ENCODE measurements at places on chromosomes 6 and 20. TPM values are rescaled to one million over a fixed set of nuclear protein-coding genes. Genes with fewer than 3 reads are reported as not detected.
A peak's percentile ranks its signal among the peaks of the same experiment; 100 is the strongest.

DNA sequence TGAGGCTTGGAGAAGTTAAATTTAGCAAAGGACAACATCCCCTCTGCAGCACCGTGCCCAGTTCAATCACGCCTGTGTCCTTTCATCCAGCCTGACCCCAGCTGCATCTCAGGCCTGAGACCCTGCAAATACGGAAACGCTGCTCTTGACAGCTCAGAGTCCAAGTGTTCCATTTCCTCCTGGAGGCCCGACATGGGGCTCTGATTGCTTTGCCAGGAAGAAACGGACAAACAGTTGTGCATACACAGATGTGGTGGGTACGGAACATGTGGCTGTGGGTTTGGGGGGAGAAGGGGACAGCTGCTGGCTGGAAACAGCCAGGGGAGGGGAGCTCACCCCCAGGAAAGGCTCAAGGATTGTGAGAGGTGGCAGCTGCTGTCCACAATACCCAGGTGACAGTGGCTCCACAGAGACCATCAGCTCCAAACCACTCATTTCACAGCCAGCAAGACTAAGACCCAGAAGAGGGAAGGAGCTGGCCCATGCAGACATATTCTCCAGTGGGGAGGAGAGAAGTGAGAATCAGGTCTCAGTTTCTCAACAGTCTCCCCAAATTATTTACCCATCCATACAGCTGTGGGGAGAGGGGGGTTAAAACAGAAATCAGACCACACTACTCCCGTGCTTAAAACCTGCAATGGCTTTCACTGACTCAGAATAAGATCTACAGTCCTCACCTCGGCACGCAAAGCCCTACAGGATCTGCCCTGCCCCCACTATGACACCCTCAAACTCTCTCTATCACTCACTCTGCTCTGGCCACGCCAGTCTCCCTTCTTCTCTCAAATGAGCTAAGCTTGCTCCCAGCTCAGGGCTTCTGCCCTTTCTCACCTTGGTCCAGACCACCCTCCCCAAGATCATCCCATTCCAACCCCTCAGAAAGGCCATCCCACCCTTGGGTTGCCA lies 89.1 kb downstream of the PREX1 start:
- no peak for DNase-seq

GRCh38 chr6:11752360-11752759 lies 26.2 kb downstream of the ADTRP start:
- no peak for DNase-seq

- no peak for DNase-seq
Observed at GRCh38 chr20:19832875-19833274, 74.8 kb downstream of the RIN2 start.

DNA sequence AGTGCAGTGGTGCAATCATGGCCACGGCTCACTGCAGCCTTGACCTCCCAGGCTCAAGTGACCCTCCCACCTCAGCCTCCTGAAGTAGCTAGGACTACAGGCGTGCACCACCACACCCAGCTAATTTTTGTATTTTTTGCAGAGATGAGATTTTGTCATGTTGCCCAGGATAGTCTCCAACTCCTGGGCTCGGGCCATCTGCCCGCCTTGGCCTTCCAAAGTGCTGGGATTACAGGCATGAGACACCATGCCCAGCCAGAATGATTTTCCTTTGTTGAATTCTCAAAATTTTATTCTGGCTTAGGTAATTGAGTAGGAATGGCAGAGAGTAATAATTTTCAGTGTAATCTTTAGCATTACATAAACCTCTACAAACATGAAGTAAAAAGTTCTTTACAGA lies 37.1 kb downstream of the SLC16A10 start:
- DNase-seq, result no peak

WFDC10B gene
- total RNA-seq, result not detected

DNA sequence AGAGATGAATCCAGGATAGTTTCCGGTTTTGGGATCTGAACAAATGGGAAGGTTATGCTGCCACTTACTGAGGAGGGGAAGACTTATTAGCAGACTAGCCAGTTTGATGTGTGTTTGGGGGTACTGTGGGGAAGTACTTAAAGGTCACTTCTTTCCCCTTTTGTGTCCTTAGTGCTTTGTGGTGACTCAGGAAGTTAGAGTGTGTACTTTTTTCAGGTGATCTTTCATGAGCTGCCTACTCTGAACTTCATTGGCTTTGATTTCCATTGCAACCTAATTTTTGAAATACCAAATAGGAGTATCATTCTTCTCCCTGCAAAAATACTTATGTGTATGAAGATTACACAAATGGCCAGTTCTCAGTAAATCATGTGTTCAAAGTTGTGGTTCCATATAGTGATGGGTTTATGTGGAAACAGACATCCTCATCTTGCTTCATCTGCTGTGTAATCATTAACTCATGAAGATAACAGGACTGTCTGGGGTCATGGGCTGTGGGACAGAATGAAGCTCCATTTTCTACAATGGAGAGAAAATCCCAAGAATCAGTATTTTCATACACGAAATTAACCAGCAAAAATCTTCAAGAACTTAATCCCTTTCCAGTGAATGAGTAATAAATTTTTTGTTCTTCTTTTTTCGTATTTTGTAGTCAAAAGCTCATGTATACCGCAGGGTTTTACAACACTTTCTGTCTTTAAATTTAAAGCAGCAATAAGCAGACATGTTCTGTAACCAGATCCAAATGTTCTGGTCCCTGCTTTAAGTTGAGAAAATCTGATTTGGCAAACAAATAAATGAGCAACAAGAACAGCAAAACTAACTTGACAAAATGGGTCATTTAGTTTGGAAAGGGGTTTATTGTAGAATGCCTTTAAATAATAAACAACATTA lies 272.2 kb upstream of the FLRT3 start:
- no peak for DNase-seq

DNA sequence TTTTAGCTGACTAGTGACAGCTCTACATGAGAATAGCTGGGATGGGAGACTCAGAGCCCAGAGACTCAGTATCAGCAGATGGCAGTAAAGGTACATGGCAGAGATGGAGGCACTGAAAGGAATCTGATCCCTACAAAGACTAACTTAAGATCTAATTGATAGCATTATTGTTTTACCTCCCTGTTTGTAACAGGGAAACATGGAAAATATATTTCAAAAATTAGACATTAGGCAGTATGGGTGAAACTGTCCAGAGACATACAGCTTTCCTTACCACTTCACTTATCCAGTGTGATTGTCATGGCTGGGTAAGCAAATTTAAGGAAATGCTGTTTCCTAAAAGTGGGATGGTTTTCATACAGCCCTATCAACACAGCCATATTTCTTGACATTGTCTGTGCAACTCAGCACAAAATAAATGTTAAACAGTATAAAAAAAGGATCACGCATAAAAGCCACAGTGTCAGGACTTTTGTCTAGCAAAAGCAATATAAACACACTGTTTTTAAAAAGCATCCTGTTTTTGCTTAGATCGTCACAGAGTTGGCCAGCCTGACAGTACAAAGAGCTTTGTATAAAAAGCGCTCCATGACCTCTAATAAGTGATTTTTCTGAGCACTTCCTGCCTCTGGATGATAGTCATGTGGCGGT lies 376.9 kb downstream of the PHF3 start:
- DNase-seq, result no peak

HLA-F gene
- 16.5 TPM for total RNA-seq

WFDC5 gene
- total RNA-seq, result not detected

GRCh38 chr20:43853174-43853803 lies 61.4 kb upstream of the TOX2 start:
- no peak for DNase-seq

DNA sequence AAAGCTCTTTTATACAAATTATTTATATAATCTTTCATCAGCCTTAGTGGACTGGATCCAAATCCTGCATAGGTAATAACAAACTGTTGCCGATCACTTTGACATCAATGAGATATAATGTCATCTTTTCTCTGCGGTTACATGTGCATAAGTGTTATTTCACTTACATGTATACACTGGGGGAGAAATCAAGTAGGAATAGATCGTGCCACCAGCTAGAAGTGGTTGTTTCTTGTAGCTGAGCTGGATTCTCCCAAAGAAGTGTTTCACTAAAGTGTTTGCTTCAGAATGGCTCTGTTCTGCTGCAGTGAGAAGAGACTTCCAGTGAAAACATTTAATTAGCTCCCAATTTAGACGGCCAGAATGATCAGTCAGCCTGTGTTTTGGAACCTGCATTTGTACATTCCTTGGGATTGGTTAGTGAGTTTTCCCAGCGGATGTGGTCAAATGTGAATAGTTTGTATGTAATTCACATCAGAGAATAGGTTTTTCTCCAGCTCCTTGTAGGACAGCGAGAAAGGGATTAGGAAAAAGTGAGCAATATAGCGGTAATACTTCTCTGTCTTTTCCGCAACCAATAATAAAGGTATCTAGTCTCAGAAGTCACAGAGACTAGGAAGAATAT lies 163.1 kb upstream of the CCN2 start:
- no peak for DNase-seq

DNA sequence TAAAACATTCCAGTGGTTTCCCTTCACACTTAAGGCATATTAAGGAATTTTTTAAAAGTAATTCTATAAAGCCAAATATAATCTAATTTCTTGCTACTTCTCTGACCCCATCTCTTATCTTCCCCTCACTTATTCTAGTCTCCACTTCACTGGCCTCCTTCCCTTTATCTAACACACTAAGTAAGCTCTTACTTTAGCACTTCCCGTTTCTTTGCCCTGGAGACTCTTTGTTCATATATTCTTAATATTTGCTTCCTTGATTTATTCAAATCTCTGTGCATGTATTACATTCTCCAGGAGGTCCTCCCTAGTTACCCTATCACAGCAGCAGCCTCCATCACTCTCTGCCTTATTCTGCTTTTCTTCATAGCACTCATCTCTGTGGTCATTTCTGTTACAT lies 20.3 kb downstream of the GTPBP2 start:
- DNase-seq, result no peak

DNA sequence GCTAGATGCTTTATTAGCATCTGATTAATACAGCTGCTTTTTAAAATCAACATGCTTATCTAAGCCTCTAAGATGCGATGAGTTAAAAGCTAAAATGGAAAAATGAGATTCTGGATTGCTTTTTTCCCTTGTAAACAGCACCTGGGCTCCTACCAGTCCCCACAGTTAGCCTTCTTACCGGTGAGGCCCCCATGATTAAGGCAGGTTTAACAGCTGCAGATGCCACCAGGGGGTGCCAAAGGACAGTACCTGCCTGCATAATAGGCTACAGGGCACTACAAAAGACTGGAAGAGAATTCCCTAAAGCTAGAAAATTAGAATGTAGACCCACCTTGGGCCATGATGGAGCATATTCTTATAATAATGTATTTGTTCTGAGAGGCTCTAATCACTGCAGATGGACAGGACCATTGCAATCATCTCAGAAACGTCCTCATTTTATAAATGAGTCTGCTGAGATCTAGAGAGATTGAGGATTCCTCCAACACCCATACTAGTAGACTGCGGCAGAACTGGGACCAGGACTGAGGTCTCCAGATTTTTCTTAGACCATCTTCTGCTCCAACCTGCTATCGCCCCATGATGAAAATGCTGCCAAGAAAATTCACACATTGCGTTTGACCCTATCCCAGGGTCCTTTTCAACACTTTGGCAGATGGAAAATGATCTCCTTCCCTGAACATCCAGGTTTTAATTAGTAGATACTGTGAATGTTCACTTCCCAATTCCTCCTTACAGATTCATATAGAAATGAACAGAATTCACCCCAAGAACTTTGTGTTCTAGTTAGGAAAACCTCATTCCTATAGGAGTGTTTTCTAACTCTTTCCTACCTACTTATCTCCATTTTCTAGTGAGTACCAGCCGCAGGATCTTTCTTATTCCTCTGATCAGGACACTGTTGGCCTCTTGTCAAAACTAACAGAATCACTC lies 148.8 kb downstream of the RPS12 start:
- peak; percentile 65 for DNase-seq

SPTLC3 gene
- total RNA-seq, result 1.2 TPM

All from psoas muscle (tissue), 8 donors.